ENCODE measurements at places on chromosomes 12 and 14.

DNA sequence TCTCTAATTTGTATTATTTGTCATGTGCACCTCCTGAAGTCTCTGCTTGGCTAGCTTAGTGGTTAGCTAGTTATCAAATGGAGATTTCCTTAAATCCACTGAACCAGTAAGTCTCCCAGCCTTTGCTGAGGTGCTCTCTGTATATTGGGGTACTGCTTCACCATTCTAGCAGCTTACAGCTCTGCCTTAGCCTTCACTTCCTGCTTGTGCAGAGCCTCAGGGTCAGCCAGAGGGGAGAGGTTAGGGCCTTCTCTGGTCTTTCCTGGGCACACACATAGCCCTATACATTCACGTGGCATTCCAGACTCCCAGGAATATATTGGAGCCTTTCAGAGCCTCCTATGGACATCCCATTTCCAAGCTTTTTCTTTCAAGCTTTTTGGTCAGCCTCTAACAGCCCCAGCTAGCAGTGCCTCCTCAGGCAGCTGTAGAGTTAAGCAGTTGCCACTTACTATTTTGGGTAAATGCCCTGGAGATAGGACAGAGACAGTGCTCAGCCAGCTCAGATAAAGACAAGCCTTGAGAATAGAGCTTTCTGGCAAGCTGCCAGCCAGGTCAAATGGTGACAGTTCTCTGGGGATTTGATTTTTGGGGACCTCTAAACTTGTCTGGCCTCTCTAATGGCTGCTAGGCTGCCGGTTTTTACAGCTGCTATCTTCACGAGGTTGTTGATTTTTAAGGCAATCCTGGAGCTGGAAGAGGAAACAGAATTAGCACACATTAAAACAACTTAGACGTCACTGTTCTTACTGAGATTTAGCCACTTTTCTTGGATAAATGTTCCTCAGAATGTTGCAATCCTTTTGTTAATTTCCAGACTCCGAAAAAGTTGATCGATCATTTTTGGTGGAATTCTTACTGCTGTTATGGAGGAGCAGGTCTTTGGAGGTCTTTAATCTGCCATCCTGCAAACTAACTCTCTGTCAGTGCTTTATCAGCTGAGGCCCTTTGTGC lies 32.9 kb downstream of the FBXW8 start:
- H3K27ac ChIP-seq, result no peak overlapping the region
- no peak overlapping the region for H3K4me3 ChIP-seq
- no peaks in the 10 kb centered on the region for H3K27me3 ChIP-seq
- peaks cover 26% of the 10 kb centered on the region for H3K36me3 ChIP-seq

- H3K27ac ChIP-seq, result peak overlapping the region; percentile 56
- peaks cover 21% of the 10 kb centered on the region for H3K4me1 ChIP-seq
- peaks cover 7% of the 10 kb centered on the region for H3K27me3 ChIP-seq
- no peak overlapping the region for H3K4me3 ChIP-seq
- no peak for DNase-seq
Observed at GRCh38 chr12:104712968-104713367, 245.1 kb downstream of the SLC41A2 start.

DNA sequence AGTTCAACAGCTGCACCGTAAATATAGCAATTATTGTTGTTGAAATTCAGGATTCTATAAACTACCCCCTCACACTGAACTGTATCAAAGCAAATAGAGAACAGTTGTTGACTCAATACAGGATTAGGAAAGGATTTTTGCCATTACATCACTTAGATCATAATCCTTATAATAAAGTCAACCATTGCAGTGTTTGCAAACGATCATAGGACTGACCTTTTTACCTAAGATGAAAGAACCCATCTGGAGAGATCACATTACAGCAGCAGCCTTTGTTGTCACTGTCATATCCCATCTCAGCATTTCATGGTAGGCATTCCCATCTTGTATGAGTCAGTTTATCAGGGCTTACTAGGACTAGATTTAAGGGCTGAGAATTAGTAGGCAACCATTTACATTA lies 96.1 kb downstream of the IPO8 start:
- DNase-seq, result no peak
- no peak overlapping the region for H3K27ac ChIP-seq
- peaks cover 8% of the 10 kb centered on the region for H3K36me3 ChIP-seq
- H3K4me1 ChIP-seq, result peaks cover 1% of the 10 kb centered on the region
- no peaks in the 10 kb centered on the region for H3K27me3 ChIP-seq

DNA sequence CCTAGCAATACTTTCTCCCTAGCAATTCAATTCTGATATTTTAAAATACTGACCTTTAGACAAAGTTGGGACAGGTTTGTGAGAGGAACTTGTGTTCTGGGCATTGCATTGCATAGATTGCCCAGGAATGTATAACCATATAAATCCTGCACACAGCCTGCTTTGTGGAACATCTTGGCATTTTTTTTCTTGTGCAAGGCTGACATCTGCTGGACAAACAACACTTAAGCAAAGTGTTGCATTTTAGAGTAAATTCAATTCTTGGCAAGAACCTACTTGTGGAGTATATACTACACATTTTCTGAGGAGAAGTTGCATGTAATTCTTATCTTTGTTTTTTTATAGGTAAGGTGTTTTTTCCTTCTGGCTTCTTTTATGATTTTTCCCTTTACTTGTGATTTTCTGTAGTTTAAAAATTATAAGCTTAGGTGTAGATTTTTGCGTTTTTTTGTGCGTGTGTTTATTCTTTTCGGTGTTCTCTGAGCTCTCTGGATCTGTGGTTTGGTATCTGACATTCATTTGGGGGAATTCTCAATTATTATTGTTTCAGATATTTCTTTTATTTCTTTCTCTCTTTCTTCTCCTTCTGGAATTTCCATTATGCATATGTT lies 26.4 kb downstream of the TESPA1 start:
- H3K27me3 ChIP-seq, result peaks cover 20% of the 10 kb centered on the region
- H3K4me1 ChIP-seq, result peaks cover 3% of the 10 kb centered on the region
- H3K27ac ChIP-seq, result no peak overlapping the region
- DNase-seq, result peak; percentile 31
- no peak overlapping the region for H3K4me3 ChIP-seq

- peaks cover 77% of the 10 kb centered on the region for H3K27me3 ChIP-seq
- H3K27ac ChIP-seq, result no peak overlapping the region
- no peaks in the 10 kb centered on the region for H3K36me3 ChIP-seq
- H3K4me3 ChIP-seq, result no peak overlapping the region
Observed at GRCh38 chr12:5402009-5402935, 29.6 kb upstream of the NTF3 start.
